ENCODE measurements at places on chromosomes 6 and 20.

- DNase-seq, result peak; percentile 75
Observed at GRCh38 chr6:139940741-139941729, 566.6 kb upstream of the CITED2 start.

GRCh38 chr6:34982424-34982852 is 93.4 kb downstream of the ANKS1A start:
- peak; percentile 39 for DNase-seq

- DNase-seq, result peak; percentile 22
Observed at GRCh38 chr6:164286011-164286410, 871.5 kb downstream of the QKI start.

- DNase-seq, result peak; percentile 63
Observed at GRCh38 chr6:106511288-106512047, 117.8 kb downstream of the RTN4IP1 start.

DNA sequence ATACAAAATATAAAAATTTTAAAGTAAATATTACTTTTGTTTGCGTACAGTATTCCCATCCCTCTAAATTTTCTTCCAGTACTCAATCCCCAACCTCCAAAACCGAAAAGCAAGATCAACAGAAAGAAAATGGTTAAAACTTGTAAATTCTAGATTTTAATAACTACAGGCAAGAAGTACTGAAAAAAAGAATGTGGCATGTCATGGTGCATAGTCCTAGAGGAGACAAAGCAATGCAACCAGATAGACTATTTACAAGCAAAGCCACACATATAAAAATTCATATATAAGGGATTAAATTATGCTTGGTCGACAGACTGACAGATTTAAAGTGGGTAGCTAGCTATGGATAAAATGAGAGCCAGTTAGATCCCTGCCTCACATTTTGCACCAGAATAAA is 56.5 kb upstream of the HFE start:
- no peak for DNase-seq

- DNase-seq, result no peak
Observed at GRCh38 chr6:151142676-151143075, 97.1 kb upstream of the AKAP12 start.

DNA sequence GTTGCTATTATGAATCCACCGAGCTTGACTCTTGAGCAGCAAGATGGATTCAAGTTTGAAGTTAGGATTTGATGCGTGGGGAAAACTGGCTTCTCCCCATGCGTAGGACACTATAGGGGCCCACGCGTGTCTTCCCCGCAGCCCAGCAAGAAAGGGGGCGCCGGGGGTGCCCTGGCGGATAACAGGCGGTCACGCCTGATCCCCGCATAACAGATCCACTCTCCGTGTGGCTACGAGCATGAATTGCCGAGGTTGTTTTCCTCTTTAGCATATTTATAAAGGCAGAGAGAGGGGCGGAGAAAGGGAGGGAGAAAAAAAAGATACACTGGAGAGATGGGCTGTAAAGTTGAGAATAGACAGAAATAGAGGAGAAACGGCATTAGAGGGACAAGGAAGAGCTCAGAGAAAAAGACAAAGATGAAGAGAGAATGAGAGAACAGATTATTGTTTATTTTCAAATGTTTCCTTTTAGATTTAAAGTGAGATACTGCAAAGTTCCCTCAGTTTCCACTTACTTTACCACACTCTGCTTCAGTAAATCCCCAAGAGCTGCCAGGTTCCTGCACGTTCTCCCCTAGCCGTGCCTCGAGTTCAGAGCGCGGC is 32.0 kb downstream of the TFAP2A start:
- DNase-seq, result no peak

GRCh38 chr6:4773181-4773580 is 3.0 kb upstream of the CDYL start:
- DNase-seq, result no peak

- DNase-seq, result no peak
Observed at GRCh38 chr20:63065911-63066310, 59.1 kb upstream of the BHLHE23 start.

GRCh38 chr6:108666656-108667260 is 106.0 kb downstream of the FOXO3 start:
- no peak for DNase-seq

GRCh38 chr20:10960416-10960815 is 286.6 kb upstream of the JAG1 start:
- DNase-seq, result no peak

- no peak for DNase-seq
Observed at GRCh38 chr20:5136096-5136495, 9.3 kb downstream of the CDS2 start.

DNA sequence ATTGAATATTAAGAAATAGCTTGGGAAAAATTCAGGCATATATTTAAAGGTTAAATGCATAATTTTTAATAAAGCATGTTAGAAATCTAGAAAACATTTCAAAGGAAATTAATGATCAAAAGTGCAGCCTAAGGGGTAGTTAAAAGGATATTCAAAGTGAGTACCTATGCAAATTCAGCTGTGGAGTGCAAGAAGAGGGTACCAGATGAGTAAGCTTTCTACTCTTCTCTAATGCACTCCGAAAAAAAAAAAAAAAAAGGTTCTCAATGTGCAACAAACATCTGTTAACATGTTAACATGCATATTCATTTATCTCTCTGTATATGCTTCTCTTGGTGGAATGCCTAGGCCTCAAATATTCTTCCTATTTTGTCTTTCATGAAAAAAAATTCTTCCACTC is 32.0 kb upstream of the KATNA1 start:
- DNase-seq, result no peak

DNA sequence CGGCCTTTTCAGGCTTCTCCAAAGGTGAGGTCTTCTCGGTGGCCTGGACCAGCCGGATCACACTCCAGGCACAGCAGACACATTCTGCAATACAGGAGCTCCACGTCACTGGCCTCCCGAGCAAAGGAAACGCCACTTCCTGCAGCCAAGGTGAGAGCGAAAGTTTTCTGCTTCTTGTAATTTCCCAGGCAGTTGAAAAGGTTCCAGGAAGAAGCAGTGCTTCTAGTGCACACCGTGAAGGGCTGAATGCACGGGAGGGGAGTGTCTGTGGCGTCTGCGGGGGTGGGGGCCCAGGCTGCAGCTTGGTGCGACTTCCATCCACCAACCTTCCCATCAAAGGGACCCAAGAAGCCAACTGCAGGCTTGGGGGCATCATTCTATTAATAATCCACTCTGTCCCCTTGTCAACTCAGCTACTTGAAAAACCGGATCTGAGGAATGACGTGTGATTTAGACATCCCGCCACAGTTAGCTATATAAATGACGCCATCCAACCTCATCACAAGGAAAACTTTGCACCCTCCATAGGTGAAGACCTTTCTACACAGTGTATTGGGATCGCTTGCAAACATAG is 61.1 kb downstream of the NFATC2 start:
- DNase-seq, result no peak

GRCh38 chr6:93139408-93140081 is 279.8 kb downstream of the EPHA7 start:
- no peak for DNase-seq

DNA sequence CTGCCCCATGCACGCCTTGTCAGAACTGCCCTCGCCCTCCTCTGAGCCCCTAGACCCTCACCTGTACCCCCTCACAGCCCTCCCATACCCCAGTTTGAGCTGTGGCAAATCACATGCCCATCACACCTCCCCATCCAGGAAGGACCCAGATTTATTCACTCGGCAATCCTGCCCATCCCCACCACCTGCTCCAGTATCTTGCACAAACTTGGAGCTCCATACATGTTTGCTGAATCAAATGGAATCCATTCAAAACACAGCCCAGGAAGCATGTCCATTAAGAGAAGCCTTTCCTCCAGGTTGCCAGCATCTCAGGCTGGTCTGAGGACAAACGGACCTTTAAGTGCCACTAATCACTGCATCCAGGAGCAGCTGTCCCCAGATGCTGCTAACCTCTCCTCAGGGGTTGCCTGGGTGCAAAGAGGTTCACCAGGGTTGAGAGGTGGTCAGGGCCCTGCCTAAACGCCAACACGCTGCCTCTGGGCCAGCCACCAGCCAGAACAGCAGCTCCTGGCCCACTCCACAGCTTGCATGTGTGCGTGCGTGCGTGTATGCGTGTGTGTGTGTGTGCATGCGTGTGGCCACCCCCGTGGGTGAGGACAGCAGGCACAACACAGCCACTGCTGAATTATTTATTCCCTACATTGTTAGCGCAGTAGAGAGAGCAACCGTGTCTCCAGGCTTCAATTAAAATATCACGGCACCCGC is 31.0 kb downstream of the GRM4 start:
- DNase-seq, result no peak

DNA sequence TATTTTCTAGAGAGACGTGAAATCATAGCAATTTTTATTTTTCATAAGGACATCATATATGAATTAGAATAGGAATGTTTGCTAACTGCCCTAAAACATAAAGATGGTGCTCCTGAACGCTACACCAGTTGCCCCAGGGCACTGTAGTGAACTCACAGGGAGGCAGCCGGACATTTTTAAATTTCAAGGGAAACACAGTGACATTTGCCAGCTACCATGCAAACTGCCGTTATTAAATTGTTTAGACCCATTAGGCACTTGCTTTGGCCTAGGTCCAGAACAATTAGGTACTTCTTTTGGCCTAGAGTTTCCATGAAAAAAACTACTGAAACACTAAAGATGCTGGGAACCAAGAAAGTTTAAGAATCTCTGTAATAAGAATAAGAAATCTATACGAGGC is 24.9 kb upstream of the CFAP206 start:
- DNase-seq, result no peak

DNA sequence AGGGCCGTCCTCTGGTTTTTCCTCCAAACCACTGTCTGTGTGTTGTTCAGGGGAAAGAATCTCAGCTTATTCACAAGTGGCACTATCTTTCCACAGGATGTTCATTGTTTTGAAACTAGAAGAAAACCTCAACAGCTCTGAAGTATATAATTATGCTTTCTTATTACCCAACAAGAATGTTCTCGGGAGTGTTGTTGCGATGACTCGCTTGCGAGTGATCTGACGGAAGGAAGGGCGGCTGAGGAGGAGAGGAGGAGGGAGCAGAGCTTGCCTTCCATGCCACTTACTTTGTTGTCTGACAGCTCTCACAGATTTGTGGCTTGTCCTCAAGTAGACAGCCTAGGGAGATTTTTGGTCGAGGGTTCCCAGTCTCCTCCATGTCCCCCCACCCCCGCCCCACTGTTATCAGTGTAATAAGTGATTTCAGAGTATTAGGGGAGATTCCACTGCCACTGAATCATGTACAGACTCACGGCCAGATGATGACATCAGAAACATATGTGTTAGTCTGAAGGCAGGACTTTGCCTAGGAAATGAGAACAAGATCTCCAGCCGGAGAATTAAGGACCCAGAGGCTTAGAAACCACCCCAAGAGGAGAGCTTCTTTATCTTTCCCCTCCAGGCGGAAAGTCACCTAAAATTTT is 80.7 kb upstream of the CCN6 start:
- DNase-seq, result peak; percentile 98

DNA sequence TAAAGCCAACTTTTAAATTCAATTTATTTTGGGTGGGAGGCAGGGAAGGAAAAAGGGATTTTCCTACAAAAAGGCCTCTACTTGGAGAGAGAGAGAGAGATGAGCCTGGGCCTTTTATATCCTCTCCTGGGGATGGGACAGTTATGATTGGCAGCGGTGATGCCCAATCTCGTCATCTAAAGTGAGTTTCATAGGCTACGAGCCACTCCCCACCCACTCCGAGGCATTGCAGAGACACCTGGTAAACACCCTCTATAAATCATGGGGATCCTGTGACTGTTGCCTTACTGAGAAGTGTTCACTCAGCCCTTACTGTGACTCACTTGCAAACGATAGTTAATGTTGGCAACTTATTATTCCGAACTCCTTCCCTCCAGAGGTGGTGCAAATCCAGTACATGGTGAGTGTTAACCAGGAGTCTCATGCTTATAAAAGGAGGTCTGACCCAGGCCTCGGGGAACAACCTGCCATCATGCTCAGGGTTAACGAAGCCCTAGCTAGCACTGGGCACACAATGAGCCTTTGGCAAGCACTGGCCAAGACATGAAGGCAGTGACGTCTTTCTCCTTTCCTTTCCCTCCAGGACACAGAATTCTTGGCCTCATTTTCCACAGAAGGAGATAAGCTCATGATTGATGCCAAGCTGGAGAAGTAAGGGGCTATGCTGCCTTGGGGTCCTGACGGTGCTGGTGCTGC is 20.5 kb downstream of the BPIFB4 start:
- no peak for DNase-seq

GRCh38 chr6:138803331-138803730 is 7.4 kb downstream of the ECT2L start:
- no peak for DNase-seq

DNA sequence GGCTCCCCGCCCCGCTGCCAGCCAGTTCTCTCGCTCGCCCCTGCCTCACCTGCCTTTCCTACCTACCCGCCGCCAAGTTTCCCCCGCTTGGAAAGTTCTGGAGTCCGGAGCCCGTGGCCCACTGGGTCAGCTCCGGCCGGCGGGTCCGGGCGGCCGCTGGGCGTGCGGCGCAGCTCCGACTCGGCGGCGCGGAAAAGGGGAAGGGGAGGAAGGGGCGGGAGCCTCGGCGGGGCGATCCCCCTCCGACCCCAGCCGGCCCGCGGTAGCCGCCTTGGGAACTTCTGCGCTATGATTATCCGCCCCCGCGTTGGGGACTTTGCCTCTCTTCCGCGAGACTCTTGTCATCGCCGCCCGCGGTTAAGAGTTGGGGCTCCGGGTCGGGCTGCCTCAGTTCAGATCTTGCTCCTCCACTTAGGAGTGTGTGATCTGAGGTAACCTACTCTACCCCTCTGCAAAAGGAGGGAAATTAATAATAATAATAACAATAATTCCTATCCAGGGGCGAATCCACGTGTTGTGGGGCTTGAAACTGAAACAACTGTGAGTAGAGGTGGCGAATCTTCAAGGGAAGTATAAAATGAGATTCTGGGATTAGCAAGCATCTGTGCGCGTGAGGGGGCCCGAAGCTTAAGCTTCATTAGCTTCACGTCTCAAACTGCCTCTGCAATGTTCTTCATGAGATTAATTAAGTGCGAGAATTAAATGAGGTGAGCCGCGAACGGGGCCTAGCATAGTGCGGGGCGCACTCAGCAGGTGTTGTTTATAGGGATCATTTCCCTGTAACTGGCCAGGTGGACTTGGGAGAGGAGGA is 30.8 kb downstream of the SF3B5 start:
- no peak for DNase-seq

- DNase-seq, result no peak
Observed at GRCh38 chr6:157557559-157557958, 176.6 kb downstream of the ZDHHC14 start.

DNA sequence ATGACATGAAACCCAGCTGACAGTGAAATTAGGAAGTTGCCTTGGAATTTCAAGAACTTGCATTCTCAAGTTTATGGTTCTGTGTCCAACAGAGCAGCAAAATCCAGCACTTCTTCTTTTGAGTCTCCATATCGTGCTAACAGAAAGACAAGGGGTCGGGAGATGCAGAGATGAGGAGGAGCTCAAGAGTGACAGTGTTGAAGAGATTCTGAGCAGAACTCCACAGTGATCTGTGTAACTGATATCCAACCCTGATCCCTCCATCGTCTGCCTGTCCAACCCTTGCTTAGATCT is 21.2 kb upstream of the BTN1A1 start:
- DNase-seq, result no peak
